Activated T-cell treated with anti-CD3 and anti-CD28 coated beads for 4 hours (primary cell): ENCODE measurements at places on chromosomes 16 and 17.

- no peak for DNase-seq
Measured at GRCh38 chr16:57530522-57531252, 5.7 kb downstream of the CCDC102A start.

DNA sequence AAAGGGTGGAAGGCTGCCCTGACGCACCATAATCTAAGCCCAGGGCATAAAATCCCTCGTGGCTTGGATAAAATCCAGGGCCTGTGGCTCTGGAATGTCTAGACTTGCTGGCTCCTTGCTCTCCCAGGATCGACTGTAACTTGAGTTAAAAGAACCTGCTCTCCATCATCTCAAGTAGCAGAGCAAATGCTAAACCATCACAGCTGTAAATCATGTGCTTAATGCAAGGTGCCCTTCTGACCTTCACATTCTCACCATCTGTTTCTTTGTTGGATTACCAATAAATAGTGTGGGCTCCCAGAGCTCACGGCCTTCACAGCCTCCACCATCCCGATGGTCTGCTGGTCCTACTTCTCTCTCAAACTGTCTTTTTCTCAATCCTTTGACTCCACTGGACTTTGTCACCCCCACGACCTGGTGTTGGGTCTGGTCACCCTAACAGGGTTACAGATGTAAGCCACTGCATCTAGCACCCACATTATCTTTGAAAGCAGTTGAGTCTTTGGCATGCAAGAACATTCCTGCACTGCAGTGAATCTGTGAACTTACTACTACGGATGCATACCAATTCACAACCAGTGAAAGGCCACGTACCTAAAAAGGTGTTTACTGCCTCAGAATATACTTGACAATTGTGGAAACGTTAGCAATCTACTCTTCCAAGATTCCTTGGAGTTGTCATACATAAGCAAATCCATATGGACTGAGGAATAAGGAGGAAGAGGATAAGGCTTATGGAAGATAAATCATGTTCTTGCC lies 15.3 kb downstream of the RSL1D1 start:
- no peak for DNase-seq

DNA sequence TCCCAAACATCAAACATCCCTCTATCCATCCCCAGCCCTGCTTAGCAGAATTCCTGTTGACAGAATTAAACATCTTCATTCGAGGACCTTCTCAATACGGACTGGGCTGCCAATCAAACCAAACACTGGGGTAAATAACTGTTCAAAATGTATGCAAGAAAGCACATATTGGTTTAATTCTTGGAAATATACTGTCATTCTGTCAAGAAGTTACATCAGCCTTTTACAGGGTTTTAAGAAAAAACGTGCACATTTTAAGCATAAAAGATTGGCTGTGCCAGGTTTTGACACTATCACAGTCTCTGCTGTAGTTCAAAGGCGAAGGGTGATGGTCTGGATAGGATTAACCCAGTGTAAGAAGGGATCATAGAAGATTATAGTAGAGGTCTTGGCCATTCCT lies 25.1 kb upstream of the CCNF start:
- DNase-seq: no peak

GRCh38 chr16:59385491-59385890 lies 651.4 kb upstream of the GOT2 start:
- DNase-seq: no peak

- DNase-seq: no peak
Measured at GRCh38 chr17:66950325-66950724, 14.2 kb upstream of the CACNG4 start.

- no peak for DNase-seq
Measured at GRCh38 chr17:29514792-29515191, 52.0 kb downstream of the ABHD15 start.

- no peak for DNase-seq
Measured at GRCh38 chr17:82315703-82316358, 1.6 kb downstream of the CD7 start.

- DNase-seq: peak; percentile 49
Measured at GRCh38 chr16:85556456-85557082, 56.6 kb upstream of the GSE1 start.

GRCh38 chr16:83717814-83718213 lies 90.0 kb upstream of the HSBP1 start:
- DNase-seq: no peak

- no peak for DNase-seq
Measured at GRCh38 chr17:42230225-42230624, 35.9 kb upstream of the GHDC start.

- no peak for DNase-seq
Measured at GRCh38 chr17:76953946-76954345, 85.7 kb downstream of the MGAT5B start.

DNA sequence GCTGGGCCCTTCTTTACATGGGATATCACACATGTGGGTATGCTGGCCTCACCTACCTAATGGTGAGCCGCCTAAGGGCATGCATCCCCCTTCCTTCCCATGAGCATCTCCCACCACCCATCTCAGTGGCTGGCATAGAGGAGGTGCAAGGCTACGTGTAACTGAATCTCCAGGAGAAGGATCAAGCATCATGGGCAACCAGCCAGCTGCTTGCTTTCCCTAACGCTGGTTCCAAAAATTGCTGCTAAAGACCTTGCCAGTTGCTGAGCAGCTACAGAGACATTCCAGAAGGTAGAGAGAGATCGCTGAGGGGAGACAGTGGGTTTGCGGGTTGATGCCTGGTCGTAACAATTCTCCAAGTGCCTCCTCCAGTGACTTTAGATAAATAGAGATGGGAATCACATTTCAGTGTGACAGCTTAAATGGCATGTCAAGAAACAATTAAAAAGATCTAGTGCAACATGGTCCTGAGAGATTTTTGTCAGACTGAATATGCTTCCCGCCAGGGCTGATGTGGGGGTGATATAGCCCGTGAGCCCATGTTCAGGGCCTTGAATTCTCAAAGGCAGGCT lies 378.4 kb upstream of the CDH5 start:
- DNase-seq: no peak

DNA sequence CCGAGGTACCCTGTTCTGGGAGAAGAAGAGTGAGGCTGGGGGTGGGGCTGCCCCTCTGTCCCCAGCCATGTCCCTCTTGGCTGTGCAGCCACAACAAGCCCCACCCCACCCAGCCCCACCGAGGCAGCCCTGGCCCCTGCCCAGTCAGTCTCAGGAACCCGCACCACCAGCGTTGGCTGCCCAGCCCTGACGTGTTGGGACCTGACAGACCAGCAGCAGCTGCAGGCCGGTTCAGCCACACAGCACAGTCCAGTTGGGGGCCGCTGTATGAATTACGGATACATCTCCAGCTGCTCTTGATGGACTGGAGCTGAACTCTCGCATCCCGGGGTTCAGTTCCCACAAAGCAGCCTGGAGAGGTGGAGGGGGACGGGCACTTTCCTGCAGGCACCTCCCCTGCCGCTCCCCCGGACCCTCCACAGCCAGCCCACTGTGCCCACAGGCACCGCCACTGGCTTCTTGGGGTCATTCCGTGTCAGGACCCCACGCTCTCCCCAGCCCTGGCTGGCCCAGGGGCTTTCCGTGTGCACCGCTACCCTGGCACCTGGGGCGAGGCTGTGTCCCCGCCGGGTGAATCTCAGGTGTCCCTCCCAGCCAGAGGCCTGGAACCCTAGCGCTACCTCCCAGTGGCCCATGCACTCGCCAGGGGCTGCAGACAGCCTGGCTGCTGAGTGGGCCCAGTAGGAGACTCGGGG lies 7.1 kb downstream of the CDH15 start:
- no peak for DNase-seq

DNA sequence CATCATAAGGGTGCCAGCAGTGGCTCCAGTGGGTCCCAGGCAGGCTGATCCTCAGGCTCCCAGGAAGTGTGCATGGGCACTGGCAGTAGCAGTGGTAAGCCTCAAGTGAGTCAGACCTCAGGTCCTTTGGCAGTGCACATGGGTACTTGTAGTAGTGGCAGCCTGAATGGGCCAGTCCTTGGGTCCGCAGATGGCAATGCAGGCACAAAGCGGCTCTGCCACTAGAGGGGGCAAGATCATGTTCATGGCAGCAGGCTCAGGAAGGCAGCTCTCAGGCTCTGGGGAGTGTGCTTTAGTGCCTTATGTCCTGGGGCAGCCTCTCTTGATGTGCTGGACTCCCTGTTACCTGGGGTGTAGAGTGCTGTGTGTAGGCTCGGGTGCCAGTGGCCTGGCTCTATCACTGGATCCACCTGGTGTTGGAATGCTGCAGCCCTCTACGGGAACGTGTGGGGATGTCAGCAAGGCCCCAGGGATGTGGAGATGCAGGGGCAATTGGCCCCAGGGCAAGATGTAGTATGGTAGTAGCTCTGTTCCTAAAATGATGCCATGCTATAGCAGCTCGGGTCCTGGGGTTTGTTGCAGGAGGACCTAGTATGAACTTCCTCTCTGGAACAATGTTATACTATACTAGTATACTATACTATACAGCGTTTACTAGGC lies 11.0 kb downstream of the ACSM3 start:
- peak; percentile 25 for DNase-seq

- DNase-seq: no peak
Measured at GRCh38 chr17:19868079-19868395, 301 bp upstream of the ULK2 start.

GRCh38 chr16:66964049-66964448 lies 3.0 kb downstream of the CES3 start:
- no peak for DNase-seq

- DNase-seq: no peak
Measured at GRCh38 chr16:77599793-77600415, 122.4 kb upstream of the NUDT7 start.

GRCh38 chr16:68380676-68381362 lies 67.5 kb downstream of the SMPD3 start:
- no peak for DNase-seq

DNA sequence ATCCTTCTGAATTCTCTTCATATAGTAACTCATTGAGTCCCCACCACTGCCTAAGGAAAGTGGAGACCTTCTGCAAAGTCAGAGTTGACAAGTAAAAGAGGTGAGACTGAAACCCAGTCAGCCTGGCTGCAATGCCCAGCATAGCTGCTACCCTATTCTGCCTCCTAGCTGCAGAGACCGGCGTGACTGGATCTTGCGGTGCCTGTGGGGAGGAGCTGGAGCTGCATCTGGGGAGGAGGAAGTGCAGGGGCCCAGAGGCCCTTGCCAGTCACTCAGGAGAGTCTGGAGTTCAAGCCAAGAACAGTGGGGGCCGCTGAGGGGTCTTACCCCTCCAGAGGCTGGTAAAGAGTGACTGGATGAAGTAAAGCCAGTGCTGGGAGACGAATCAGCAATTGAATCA lies 35.0 kb upstream of the ZNF423 start:
- no peak for DNase-seq

DNA sequence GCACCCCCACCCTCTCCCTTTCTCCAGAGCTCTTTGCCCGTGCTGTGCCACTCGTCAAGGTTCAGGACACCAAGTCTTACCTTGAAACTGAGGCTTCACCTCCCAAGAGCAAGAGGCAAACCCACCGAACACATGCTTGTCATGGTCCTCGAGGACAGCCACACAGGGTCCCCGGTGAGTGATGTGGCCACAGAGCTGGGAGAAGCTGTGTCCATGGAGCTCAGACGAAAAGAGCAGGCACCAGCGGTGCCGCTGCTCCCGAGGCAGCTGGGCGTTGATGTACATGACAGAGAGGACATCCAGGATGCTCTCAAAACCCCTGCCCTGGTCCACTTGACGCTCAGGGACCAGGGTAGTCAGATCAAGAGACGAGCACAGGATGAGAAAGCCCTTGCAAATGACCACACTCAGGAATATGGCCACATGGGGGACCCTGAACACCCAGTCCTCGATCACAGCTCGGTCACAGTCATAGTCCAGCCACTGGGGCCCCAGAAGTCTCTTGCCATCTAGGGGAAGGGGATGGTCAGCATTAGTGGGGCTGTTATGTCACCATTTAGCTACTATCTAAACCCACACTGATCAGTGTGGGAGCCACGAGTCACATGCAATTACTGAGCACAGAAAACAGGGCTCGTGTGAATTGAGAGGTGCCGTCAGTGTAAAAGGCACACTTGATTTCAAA lies 17.8 kb downstream of the MEAK7 start:
- no peak for DNase-seq

DNA sequence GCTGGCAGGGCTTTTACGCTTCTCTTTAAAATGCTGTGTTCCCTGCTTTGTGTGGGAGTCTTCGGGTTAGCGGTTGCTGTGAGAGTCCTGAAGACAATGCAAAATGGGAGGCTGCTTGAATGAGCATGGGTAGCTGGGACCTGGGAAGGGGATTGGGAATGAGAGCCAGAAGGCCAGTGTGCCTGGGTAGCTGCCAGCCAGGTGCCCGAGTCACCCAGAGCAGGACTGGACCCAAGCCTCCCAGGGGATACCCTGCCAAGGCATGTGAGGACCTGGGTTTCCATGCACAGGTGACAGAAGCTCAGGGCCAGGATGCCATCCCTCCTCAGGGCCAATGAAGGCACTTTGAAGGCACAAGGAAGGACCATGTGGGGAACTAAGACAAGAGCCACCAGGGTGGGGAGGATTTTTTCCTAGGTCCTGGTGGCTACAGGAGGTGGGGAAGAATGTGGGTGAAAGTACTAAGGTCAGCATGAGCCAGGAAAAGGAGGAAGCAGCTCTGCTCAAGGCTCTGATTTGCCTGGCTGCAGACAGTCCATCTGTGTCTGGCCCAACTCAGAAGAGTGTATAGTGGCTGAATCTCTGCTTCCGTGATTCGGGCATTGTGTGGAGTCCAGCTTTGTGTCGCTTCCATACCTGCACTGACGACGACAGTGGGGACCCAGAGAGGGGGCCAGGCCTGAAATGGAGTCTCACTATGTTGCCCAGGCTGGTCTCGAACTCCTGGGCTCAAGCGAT lies 20.5 kb downstream of the TMEM94 start:
- no peak for DNase-seq

GRCh38 chr17:1183171-1183873 lies 3.5 kb upstream of the ABR start:
- no peak for DNase-seq

DNA sequence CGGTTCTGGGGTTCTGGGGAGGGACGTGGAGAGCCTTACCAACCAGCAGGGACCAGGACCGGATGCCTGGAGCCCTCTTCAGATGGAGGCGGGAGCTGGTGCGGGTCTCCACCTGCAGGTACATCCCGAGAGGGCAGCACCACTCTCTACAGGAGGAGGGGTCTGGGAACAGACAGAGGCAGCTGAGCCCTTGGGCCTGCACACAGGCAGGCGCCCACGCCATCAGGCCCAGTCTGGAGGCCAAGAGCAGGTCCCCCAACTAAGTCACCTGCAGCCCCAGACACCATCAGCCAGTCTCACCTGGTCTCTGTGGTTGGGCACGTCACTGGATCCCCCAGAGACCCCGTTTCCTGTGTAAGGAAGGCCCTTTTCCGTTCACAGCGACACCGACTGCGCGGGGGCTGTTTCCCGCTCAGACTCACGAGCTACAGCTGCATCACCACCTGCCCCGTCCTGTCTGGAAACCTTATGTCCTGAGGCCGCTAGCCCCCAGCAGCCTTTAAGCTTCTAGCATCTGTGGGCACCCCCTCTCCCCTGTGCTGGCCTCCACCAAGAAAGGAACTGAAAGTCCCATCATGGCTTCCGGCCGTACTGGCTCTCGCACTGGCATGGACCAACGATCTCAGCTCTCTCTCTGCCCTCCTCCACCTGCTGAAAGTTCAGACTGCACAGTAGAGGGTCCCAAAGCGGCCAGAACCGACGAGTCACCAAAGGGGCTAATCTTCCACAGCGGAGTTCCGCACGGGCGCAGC lies 1.2 kb downstream of the CYBC1 start:
- DNase-seq: peak; percentile 53

GRCh38 chr17:17236295-17237025 lies 508 bp downstream of the FLCN start:
- no peak for DNase-seq
